Activated CD4-positive, alpha-beta T cell treated with anti-CD3 and anti-CD28 coated beads, Interleukin-2, amount 10 ng/mL, durations not matched to agents 24 days and 14 days (primary cell): ENCODE measurements at places on chromosomes 2 and 18. TPM values are rescaled to one million over a fixed set of nuclear protein-coding genes. Genes with fewer than 3 reads are reported as not detected.

GRCh38 chr2:99706735-99707134 is 216.9 kb upstream of the REV1 start:
- no peaks in the 10 kb centered on the region for H3K27me3 ChIP-seq
- H3K4me1 ChIP-seq, result no peaks in the 10 kb centered on the region
- H3K36me3 ChIP-seq, result no peaks in the 10 kb centered on the region
- H3K4me3 ChIP-seq, result no peak overlapping the region
- no peak for DNase-seq
- no peak overlapping the region for H3K27ac ChIP-seq

DNA sequence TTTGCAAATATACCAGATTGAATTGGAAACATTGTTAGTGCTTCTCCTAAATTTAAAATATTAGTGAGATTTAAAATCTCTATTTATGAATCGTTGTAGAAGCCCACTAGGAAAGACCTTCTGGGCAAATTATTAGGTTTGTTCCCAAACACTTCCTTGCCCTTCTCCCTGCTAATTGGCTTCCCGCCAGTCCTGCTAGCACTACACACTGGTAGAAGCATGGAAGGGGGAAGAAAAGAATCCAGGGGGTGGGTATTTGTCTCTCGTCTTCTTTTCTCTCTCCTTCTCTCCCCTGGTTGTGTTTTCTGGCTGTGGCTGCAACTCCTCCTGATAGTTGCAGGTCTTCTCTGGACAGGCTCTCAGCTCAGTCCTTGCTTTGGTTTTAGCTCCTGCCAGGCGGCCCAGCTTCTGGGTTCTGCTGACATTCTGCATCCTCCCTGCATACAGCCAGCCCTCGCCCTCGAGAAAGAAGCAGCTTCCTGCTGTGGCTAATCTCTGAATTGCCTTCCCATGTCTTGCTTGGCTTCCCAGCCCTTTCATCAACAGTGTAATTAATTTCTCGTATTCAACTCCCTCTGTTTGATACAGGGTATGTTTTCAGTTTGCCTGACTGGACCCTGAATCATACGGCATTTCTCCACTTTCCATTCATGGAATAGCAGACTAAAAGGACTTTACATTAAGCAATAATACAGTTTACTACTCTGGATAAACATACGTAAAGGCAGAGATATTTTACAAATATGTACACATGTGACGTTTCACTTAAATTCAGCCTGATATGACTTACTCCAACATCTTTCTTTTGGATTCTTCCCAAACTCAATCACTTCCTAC is 6.9 kb upstream of the PARD3B start:
- no peaks in the 10 kb centered on the region for H3K4me1 ChIP-seq
- H3K27me3 ChIP-seq, result peaks cover 6% of the 10 kb centered on the region
- H3K36me3 ChIP-seq, result no peaks in the 10 kb centered on the region
- no peak overlapping the region for H3K27ac ChIP-seq
- no peak overlapping the region for H3K4me3 ChIP-seq

DNA sequence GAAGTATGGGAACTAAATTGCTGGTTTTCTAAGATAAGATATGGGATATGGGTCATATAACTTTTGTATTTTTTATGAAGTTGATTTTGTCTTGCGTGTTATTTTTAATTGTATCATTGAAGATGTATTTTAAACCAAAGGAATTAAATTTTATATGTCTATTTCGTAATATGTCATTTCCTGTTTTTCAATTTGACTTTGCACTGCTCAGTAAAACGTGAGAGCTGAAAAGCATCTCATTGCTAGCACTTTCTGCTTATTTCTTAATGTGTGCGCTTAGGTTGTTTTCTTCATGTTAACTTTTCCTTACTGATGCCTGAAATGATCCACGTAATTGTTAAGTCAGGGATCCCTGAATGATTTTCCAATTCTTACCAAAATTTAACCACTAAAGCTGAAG is 41.2 kb upstream of the KLF11 start:
- H3K27me3 ChIP-seq, result no peaks in the 10 kb centered on the region

DNA sequence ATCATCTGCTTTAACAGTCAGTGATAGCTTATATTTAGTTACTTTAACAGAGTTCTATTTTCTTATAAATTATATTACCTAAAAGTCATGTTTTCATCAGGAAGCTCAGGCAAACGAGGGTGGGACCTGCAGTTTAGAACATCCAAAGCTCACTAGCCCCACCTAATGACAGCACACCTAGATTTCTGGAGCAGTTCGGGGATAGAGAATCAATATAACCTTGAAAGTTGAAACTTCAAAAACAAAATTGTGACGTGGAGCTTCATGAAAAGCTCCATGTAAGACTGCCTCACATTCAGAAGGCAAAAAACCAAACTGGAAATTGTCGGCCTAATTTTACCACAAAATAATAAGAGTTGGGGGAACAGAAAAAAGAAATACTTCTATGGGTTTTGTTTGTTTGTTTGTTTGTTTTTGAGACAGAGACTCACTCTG is 185.9 kb upstream of the CCDC150 start:
- peaks cover 26% of the 10 kb centered on the region for H3K27me3 ChIP-seq
- no peaks in the 10 kb centered on the region for H3K36me3 ChIP-seq
- H3K4me1 ChIP-seq, result peaks cover 1% of the 10 kb centered on the region
- no peak overlapping the region for H3K4me3 ChIP-seq

Gene ACTG2
- not detected in 2 replicates for total RNA-seq

Gene AGXT
- not detected in 2 replicates for total RNA-seq
